ENCODE measurements at places on chromosomes 6 and 20. TPM values are rescaled to one million over a fixed set of nuclear protein-coding genes. Genes with fewer than 3 reads are reported as not detected.

Gene LHFPL5
- total RNA-seq: not detected

Gene GRM1
- not detected for total RNA-seq

Gene CRISP2
- not detected for total RNA-seq

Gene PHACTR3
- total RNA-seq: not detected

Gene TSBP1
- total RNA-seq: not detected

Gene FAM184A
- not detected for total RNA-seq

Gene TUBB2B
- total RNA-seq: 6.3 TPM

Gene CDKN1A
- 196 TPM for total RNA-seq

Gene EXOC2
- 18.6 TPM for total RNA-seq

Gene SLC22A23
- 13.9 TPM for total RNA-seq

Gene B3GALT4
- 2.3 TPM for total RNA-seq

Gene ERVFRD-1
- not detected for total RNA-seq

Gene GINM1
- 76.9 TPM for total RNA-seq
